ENCODE measurements at places on chromosomes 5 and 9. TPM values are rescaled to one million over a fixed set of nuclear protein-coding genes. Genes with fewer than 3 reads are reported as not detected.

The SPATA6L gene
- 0.90 TPM for total RNA-seq

The SLC12A2 gene
- 27.4 TPM for total RNA-seq

The RNF183 gene
- 0.34 TPM for total RNA-seq

The ATP10B gene
- not detected for total RNA-seq

The CD72 gene
- total RNA-seq = 28.7 TPM

The CRB2 gene
- total RNA-seq = not detected

The PAIP2 gene
- 144 TPM for total RNA-seq

The PTPDC1 gene
- total RNA-seq = 9.2 TPM

The ACOT12 gene
- total RNA-seq = not detected

The MIER3 gene
- 19.5 TPM for total RNA-seq

The SLC36A2 gene
- total RNA-seq = not detected

The UBE2QL1 gene
- 0.19 TPM for total RNA-seq

The NPR3 gene
- total RNA-seq = 0.24 TPM

The CFAP90 gene
- not detected for total RNA-seq

The NR2F1-AS1 gene
- 0.41 TPM for total RNA-seq

The POU5F2 gene
- 0.89 TPM for total RNA-seq

The WDR38 gene
- not detected for total RNA-seq

The PCDHGA12 gene
- total RNA-seq = 0.17 TPM

The ADAMTS6 gene
- 2.5 TPM for total RNA-seq

The ENHO gene
- 0.23 TPM for total RNA-seq

The ADRA1B gene
- total RNA-seq = not detected

The PCDHGB2 gene
- total RNA-seq = 0.34 TPM

The EMB gene
- total RNA-seq = 94.6 TPM

The GFI1B gene
- total RNA-seq = not detected

The DNM1 gene
- 2.4 TPM for total RNA-seq

The RAPGEF6 gene
- total RNA-seq = 36.5 TPM

The DMRT2 gene
- not detected for total RNA-seq

The FAM153A gene
- total RNA-seq = 6.9 TPM

The ADAM19 gene
- total RNA-seq = 50.2 TPM

The TLX3 gene
- total RNA-seq = not detected

The SHOC1 gene
- not detected for total RNA-seq

The NEURL1B gene
- 0.63 TPM for total RNA-seq

The EDIL3 gene
- total RNA-seq = not detected

The ENTREP1 gene
- total RNA-seq = not detected

The PCDHAC2 gene
- not detected for total RNA-seq

The ZNF483 gene
- 3.4 TPM for total RNA-seq

The CCDC171 gene
- 6.0 TPM for total RNA-seq

The INSL6 gene
- total RNA-seq = not detected

The PAPPA gene
- not detected for total RNA-seq

Data from activated T-cell treated with anti-CD3 and anti-CD28 coated beads, Interleukin-2, amount 50 U/mL, for 72 hours (primary cell).